ENCODE measurements at places on chromosomes 5 and 9.

GRCh38 chr9:133059623-133060022 is 2.2 kb upstream of the CEL start:
- DNase-seq, result no peak

GRCh38 chr5:54831233-54831632 is 154.2 kb downstream of the ESM1 start:
- DNase-seq, result no peak

- DNase-seq, result no peak
These were observed 5.7 kb downstream of the PIP5KL1 start for GRCh38 chr9:127924736-127925444.

GRCh38 chr5:53041071-53041692 is 52.0 kb downstream of the ITGA2 start:
- DNase-seq, result no peak

GRCh38 chr5:35880156-35880555 is 23.5 kb downstream of the IL7R start:
- DNase-seq, result no peak

DNA sequence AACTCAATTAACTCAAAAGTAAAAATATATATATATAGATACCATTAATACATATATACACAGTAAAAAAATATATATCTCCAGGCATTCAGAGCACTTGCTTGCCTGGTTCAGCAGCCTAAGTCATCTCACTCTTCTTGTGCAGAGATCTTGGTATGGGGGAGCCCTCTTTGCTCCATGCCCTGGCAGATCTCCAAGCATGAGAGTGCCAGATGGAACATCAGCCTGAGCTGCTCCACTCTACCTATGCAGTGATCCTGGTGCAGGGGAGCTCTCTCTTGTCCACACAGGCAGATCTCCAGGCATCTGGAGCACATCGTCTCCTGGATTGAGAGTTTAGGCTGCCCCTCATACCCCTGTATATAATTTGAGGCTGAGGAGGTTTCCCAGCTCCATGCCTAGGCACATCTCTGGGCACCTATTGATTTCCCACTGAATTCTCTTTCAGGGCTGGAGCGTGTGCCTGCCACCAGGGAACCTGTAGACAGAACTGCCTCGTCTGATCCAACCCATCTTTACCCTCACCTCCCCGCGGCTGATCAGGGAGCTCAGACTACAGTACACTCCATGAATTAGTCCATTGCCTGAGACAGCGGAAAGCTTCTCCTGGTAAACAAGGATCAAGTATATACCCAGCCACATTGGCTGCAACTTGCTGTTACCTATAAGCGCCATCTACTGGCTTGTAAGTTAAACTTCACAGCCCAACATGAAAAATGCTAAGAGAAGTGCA is 342.4 kb upstream of the GRIA1 start:
- DNase-seq, result peak; percentile 82

GRCh38 chr9:108996643-108997042 is 16.7 kb downstream of the CTNNAL1 start:
- DNase-seq, result no peak

DNA sequence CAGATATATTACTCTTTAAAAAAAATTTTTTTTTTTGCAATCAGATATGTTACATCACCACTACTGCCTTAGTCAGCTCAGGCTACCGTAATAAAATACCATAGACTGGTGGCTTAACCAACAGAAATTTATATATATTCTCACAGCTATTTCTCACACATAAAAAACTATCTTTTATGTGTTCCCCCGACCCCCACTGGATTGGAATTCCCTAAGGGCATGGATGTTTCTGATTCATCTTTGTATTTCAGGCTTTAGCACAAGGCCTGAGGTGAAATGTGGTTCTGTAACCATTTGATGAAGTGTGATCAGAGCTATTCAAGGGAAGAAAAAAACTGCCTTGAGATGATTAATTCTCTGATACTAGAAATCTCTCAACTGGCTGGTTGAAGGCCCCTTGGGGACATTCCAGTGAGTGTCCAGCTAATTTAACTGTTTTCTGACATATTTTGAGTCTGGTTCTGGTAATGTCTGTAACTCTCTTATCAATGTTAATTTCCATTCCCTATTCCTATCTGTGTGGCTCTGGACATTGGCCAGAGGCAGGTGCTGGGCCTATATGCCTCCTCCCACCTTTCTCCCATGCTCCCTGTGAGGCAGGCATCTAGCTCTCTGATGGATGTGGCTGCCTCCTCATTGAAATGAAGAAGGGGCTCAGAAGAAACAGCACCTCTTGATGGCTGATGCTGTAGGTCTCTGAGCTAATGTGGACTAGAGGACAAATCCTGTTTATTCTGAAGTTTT is 2.5 kb downstream of the CD14 start:
- no peak for DNase-seq

DNA sequence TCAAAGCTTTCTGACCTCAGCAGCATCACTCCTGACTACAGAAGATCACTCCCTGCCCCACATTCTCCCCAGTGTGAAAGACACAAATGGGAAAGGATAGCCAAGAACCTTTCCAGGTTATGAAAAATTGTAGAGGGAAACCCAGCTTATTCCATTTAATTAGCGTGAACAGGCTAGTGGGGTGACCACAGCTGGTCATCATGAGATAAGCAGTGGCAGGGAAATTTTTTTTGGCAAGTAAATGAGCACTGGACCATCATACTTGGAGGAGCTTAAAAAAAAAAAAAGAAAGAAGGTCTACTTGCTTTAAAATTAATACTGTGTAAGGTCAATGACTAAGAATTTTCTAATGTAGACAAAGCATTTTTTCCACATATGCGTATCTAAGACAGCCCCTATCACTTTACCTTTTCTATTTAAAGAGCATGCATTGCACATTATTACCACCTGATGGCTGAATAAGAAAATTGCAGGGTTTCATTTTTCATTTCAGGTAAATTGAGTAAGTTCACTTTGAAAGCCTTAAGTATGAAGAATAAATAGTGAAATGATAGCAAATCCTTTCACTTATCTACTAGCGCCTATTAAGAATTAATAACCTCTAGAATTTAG is 123.6 kb downstream of the ELAVL2 start:
- DNase-seq, result no peak

GRCh38 chr9:76433406-76433805 is 25.6 kb upstream of the GCNT1 start:
- DNase-seq, result no peak

- DNase-seq, result no peak
These were observed 5.4 kb upstream of the MAP1B start for GRCh38 chr5:72101828-72102227.
